ENCODE measurements at places on chromosomes 11 and 22.

DNA sequence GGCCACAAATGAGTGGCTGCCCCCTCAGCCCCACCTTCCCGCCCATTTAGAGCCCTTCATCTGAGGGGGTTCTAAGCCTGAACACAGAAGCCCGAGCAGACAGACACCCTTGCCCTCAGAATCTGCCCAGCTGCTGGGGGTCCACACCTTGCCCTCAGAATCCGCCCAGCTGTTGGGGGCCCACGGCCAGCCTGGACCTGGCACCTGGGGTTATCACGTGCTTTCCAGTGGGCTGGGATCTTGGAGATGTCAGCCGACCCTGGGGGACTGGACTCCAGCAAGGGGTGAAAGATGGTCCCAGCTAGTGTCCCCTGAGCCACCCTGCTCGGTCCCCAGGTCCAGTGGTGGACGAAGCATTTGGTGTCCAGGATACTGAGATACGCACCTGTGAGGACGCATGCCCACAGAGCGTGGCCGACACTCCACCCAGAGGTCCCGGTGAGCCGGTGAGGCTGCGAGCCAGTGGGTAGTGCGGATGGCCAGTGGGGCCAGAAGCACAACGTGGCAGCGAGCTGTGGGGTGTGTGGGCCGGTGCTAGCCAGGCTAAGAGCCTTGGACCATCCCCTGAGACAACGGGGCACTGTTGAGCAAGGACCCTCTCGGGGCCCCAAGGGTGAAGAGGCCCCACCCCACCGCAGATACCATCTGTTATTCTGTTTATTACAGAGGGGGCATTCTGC, 3.1 kb upstream of the CTSD start:
- no peak for DNase-seq

- no peak for DNase-seq
These were observed 131.0 kb downstream of the PLEKHA7 start for GRCh38 chr11:16883174-16883573.

- no peak for DNase-seq
These were observed 24.6 kb upstream of the RTL6 start for GRCh38 chr22:44522526-44523170.

GRCh38 chr11:61838921-61839320, 10.8 kb downstream of the FADS2 start:
- DNase-seq: no peak

DNA sequence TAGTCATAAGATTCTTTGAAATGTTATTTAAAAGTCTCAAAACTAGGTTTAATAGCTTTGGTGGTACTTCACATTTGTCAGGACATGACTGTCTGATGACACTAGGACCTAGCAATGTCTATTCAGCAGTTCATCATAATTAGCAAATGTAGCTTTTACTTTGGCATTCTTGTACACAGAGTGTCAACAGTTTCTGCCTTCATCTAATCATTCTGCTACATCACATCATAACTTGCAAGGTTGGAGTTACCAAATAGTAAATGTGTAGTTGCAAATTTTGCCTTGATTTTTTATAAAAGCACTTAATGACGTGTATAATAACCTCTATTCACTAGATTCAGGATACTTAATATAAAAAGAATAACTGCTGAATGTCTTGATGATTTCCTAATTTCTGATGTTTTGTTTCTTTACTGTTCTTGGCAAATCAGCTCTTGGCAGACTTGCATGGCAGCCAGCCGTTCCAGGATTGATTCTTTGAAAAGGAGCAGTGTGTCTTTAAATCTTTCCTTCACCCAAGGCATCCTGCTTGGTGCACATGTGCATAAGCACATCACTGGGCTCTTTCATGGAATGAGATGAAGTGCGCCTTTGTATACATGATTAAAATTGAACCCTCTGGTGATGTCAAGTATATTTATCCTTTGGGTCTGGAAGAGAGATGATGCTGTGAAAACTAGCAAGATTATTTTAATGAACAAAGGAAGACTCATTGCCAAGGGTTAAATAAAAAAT, 12.2 kb downstream of the FBXO7 start:
- no peak for DNase-seq

Data from GM04503 (cell line).